A549 treated with RU486 at 1 μM for 4 hours (cell line): ENCODE measurements at places on chromosomes 7 and 10. TPM values are rescaled to one million over a fixed set of nuclear protein-coding genes. Genes with fewer than 3 reads are reported as not detected.

Gene PAX2
- total RNA-seq: 0.23 to 0.34 TPM (median 0.33 TPM) in 5 replicates

Gene MGAM2
- total RNA-seq: 0.02 TPM in 1 of 5 replicates, not detected in the others

Gene ZNF777
- total RNA-seq: 16.2 to 22.7 TPM (median 21.9 TPM) in 5 replicates

Gene MALRD1
- total RNA-seq: not detected in 5 replicates

Gene SPDYE8
- total RNA-seq: not detected in 5 replicates

Gene LRRC18
- not detected in 5 replicates for total RNA-seq

Gene HSPA12A
- 9.3 to 13.0 TPM (median 12.2 TPM) in 5 replicates for total RNA-seq

Gene TFR2
- total RNA-seq: 2.0 to 3.3 TPM (median 3.0 TPM) in 5 replicates

Gene DBF4
- total RNA-seq: 17.6 to 37.7 TPM (median 32.4 TPM) in 5 replicates

Gene SLC12A9
- 11.0 to 15.9 TPM (median 13.4 TPM) in 5 replicates for total RNA-seq

Gene FGF8
- 0.22 TPM in 1 of 5 replicates, not detected in the others for total RNA-seq

Gene CROT
- total RNA-seq: 3.6 to 8.1 TPM (median 7.4 TPM) in 5 replicates

Gene WDFY4
- total RNA-seq: not detected in 5 replicates

Gene SPDYE9
- total RNA-seq: not detected in 5 replicates

Gene PPP1R17
- total RNA-seq: not detected in 5 replicates

Gene APBB1IP
- 9.0 to 10.8 TPM (median 10.0 TPM) in 5 replicates for total RNA-seq

Gene AZGP1
- total RNA-seq: 0.27 TPM in 1 of 5 replicates, not detected in the others

Gene EBLN1
- 0.10 to 0.13 TPM in 2 of 5 replicates, not detected in the others for total RNA-seq

Gene NXPH1
- total RNA-seq: not detected in 5 replicates

Gene PIK3AP1
- 0.57 to 0.92 TPM (median 0.79 TPM) in 5 replicates for total RNA-seq

Gene CDK14
- 0.07 to 0.22 TPM (median 0.16 TPM) in 4 of 5 replicates, not detected in the other for total RNA-seq

Gene HOGA1
- total RNA-seq: 0.83 to 1.7 TPM (median 0.93 TPM) in 5 replicates

Gene TDRD1
- total RNA-seq: not detected in 5 replicates

Gene CLEC5A
- not detected in 5 replicates for total RNA-seq

Gene CYP3A7
- total RNA-seq: not detected in 5 replicates

Gene GET4
- 40.4 to 61.8 TPM (median 58.8 TPM) in 5 replicates for total RNA-seq

Gene UFSP1
- total RNA-seq: 3.5 to 7.4 TPM (median 5.7 TPM) in 5 replicates

Gene MEIG1
- 0.69 to 2.5 TPM (median 1.1 TPM) in 5 replicates for total RNA-seq

Gene NPFFR1
- 0.01 TPM in 1 of 5 replicates, not detected in the others for total RNA-seq

Gene TFEC
- 0.06 TPM in 1 of 5 replicates, not detected in the others for total RNA-seq

Gene C10orf53
- not detected in 5 replicates for total RNA-seq

Gene ACTL6B
- total RNA-seq: not detected in 5 replicates

Gene NAT16
- total RNA-seq: 0.06 to 0.15 TPM (median 0.14 TPM) in 5 replicates

Gene TMEM72
- not detected in 5 replicates for total RNA-seq

Gene CXCL12
- total RNA-seq: 0.15 to 0.17 TPM in 2 of 5 replicates, not detected in the others

Gene OR2F2
- total RNA-seq: not detected in 5 replicates

Gene MEOX2
- not detected in 5 replicates for total RNA-seq

Gene TACR2
- total RNA-seq: 0.07 to 0.19 TPM (median 0.16 TPM) in 5 replicates

Gene BAMBI
- 15.5 to 20.3 TPM (median 18.5 TPM) in 5 replicates for total RNA-seq

Gene PODXL
- total RNA-seq: 40.3 to 66.8 TPM (median 60.7 TPM) in 5 replicates

Gene OLAH
- total RNA-seq: 0.05 TPM in 1 of 5 replicates, not detected in the others

Gene PCLO
- 0.82 to 1.5 TPM (median 1.2 TPM) in 5 replicates for total RNA-seq

Gene SPDYE1
- not detected in 5 replicates for total RNA-seq

Gene BAIAP2L1
- 55.5 to 57.5 TPM (median 56.3 TPM) in 5 replicates for total RNA-seq

Gene GSAP
- total RNA-seq: 1.8 to 2.8 TPM (median 2.5 TPM) in 5 replicates

Gene TRPV6
- not detected in 5 replicates for total RNA-seq

Gene MPLKIP
- total RNA-seq: 25.9 to 45.4 TPM (median 40.8 TPM) in 5 replicates

Gene MRLN
- total RNA-seq: not detected in 5 replicates

Gene ANKRD22
- 0.14 to 0.46 TPM (median 0.27 TPM) in 5 replicates for total RNA-seq

Gene TLX1
- total RNA-seq: not detected in 5 replicates

Gene GDF2
- total RNA-seq: not detected in 5 replicates

Gene PON3
- 27.0 to 38.0 TPM (median 34.3 TPM) in 5 replicates for total RNA-seq

Gene CALHM3
- total RNA-seq: 0.35 to 0.53 TPM (median 0.41 TPM) in 5 replicates

Gene IQCE
- 10.0 to 14.8 TPM (median 12.6 TPM) in 5 replicates for total RNA-seq

Gene TUBAL3
- total RNA-seq: 0.13 to 0.48 TPM (median 0.29 TPM) in 5 replicates

Gene DLG5
- 26.6 to 33.4 TPM (median 30.6 TPM) in 5 replicates for total RNA-seq

Gene LRMDA
- total RNA-seq: 3.1 to 6.5 TPM (median 4.6 TPM) in 5 replicates
